Progenitor cell of endocrine pancreas (in vitro differentiated cells): ENCODE measurements at places on chromosomes 1 and 21.

- no peak for DNase-seq
Measured at GRCh38 chr1:227349967-227350366, 31.7 kb upstream of the CDC42BPA start.

- DNase-seq, result no peak
Measured at GRCh38 chr1:156122519-156123355, 8.2 kb downstream of the LMNA start.

DNA sequence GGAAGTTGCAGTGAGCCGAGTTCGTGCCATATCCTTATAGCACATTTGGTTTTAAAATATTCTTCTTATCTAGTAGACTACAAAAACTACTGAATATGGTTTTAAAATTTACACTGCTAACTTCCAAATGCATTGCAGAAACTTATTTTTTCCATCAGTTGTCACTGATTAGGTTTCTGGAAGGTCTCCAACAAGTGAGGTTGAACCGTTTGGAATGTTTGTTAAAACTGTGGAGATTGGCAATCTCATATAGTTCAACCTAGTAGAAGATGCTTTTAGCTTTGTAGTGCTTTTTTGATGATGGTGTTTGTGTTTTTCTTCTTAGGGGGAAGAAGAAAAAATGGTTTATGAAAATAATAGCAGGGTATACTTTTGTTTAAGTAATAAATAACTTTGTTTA lies 12.9 kb downstream of the CENPF start:
- no peak for DNase-seq

DNA sequence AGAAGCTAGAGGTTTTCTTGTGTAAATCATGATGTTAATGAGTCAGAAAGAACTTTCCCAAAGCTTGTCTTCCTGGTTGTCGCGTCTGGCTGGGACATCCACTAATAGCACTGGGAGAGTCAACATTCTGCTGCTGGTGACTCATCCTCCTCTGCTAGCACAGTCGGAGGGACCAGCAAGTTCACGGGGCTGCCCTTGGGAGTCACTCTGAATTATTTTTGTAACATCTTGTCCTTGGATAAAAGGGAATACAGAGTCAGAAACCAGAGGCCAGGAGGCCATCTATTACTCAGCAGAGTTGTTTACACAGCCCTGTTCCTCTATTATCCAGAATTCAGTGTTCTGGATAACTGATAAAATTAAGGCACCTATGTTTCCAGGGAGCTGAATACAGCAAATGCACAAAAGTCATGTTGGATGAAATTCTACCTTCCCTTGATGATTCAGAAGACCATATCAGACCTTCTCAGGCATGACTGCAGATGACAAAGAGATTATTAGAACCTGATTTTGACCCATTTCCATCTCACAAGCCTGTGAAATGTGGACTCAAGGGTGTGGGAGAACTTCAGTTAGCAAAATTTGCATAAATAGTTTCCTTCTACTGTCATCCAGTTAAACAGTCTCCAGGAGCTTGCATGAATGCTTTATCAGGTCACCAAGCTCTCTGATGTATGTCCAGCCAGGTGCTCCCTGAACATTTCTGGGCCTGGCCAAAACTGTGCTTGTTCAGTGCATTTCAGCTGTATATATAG lies 68.1 kb downstream of the JAK1 start:
- DNase-seq, result no peak

GRCh38 chr1:67615886-67616285 lies 69.1 kb upstream of the GADD45A start:
- DNase-seq, result no peak
